ENCODE measurements at places on chromosomes 2 and 18. TPM values are rescaled to one million over a fixed set of nuclear protein-coding genes. Genes with fewer than 3 reads are reported as not detected.

DNA sequence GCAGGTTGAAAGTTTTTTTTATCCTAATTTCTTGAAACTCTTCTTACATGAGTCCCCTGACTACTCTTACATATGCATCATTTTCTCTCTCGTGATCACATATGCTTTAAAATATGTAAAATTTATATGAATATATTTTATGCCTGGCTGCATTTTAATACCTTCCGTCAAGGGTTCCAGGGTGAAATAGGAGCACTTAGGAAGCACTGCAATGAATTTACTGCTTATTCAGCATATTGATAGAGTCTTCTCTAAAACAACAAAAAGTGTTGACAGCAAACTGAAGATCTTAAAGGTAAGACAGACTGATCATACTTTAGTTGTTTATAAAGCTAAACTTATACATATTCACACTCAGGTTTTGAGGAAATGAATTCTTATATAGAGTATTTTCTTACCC lies 1191.6 kb upstream of the CRIM1 start:
- DNase-seq = no peak

- DNase-seq = no peak
Measured at GRCh38 chr18:48470484-48471180, 61.4 kb upstream of the ZBTB7C start.

DNA sequence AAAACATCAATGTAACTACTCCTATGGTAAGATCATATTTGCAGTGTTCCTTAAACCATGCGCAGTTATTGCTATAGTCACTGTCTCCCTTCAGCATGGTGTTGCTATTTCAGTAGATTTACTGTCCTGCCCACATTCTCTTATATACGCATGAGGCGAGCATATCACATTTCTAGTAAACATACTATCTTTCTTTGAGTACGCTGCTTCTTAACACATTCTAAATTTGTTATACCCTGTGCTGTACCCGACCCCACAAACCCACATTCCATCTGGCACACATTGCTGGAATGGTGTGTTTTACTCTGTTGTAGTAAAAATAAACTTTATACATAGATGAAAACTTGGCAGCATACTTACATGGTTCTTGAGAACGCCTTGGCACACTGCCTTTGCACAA lies 163.3 kb downstream of the QPCT start:
- DNase-seq = no peak

DNA sequence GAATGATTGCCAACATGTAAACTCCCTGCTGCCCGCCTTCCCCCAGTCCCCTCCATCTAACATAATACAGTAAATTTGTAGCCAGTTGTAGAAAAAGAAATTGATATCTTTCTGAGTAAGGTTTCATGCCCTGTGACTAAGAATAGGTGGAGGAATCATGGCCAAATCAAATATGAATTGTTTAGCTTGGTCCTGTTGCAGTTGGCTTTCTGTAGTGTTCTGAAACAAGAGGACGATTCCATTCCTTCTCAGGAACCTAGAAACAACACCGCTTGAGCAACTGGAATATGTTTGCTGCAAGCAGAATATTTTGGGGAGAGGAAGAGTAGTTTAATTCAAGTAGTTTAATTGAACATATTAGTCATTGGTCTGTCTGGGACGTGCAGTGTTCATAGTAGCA lies 7.0 kb upstream of the DRC1 start:
- no peak for DNase-seq

GRCh38 chr2:228657807-228658402 lies 476.4 kb upstream of the SPHKAP start:
- no peak for DNase-seq

DNA sequence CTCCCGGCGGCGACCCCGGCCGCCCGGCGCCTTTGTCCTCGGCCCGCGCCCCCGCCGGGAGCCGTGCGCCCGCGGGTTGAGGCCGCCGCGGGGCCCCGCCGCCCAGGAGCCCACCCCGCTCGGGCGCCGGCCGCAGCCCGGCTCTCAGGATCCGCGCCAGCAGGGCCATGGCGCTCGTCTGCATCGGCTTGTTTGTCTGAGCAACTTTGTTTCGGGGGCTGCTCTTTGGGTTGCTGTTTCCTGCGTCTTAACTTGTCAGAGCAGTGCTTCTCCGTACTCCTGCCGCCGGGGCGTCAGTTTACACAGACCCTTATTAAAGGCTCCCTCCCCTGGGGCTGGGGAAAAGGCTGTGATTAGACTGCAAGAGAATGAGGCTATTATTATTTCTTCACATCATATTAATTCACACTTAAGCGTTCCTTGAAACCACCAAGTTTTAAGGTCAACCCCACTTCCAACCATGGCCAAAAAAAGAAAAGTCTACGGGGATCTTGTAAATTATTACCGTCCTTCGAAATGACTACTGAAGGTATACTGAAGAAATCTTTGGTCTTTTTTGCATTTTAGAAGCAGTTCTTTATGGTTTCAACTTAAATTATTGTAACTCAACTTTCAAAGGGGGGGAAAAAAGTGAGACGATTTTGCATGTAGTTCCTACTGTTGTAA lies at the start of gene CYP27C1:
Gene CYP27C1 (minus strand): TSS at position 198 of the 666 bp plus-strand sequence. CDS start 29 bp downstream, at position 169.
- peak; percentile 17 for DNase-seq

- DNase-seq = no peak
Measured at GRCh38 chr2:75792996-75793395, 82.3 kb upstream of the GCFC2 start.

- peak; percentile 34 for DNase-seq
Measured at GRCh38 chr2:233422050-233422639, 67.9 kb downstream of the DGKD start.

- no peak for DNase-seq
Measured at GRCh38 chr18:34108206-34108605, 116.5 kb downstream of the NOL4 start.

The UGT1A6 gene
- not detected for total RNA-seq

The KCNK3 gene
- not detected for total RNA-seq
